ENCODE measurements at places on chromosomes 6 and 20.
A peak's percentile ranks its signal among the peaks of the same experiment; 100 is the strongest.

GRCh38 chr6:123380257-123380656 lies 256.5 kb downstream of the TRDN start:
- no peak for DNase-seq

DNA sequence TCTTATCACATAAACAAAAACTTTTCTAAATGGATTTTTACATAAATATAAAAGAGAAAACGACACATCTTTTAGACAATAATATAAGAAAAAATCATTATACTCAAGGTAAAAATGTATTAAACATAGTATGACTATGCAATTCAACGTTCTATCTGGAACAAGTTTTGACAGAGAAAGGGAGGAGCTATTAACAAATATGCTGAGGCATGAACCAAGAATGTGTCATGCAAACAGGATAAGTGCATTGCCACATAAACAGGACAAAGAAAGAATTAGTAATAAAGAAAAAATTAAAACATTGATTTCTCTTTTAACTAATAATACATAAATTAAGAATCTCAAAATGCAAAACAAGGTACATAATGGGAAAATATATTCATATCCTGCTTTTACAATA lies 1353.4 kb upstream of the GJE1 start:
- DNase-seq: no peak

GRCh38 chr20:34955231-34956040 lies at the start of the genes GSS and MYH7B:
Gene GSS, minus strand, starts transcription at chr20:34955806. Its CDS starts 3,954 bp downstream, at chr20:34951852.
Gene MYH7B, plus strand, starts transcription at chr20:34955868. Its CDS starts 22,138 bp downstream, at chr20:34978006.
- DNase-seq: peak; percentile 96

GRCh38 chr20:62980970-62981369 lies 25.8 kb downstream of the BHLHE23 start:
- no peak for DNase-seq
